CD4-positive, alpha-beta T cell treated with Interferon gamma for 1 hour (primary cell): ENCODE measurements at places on chromosomes 5 and 9.

DNA sequence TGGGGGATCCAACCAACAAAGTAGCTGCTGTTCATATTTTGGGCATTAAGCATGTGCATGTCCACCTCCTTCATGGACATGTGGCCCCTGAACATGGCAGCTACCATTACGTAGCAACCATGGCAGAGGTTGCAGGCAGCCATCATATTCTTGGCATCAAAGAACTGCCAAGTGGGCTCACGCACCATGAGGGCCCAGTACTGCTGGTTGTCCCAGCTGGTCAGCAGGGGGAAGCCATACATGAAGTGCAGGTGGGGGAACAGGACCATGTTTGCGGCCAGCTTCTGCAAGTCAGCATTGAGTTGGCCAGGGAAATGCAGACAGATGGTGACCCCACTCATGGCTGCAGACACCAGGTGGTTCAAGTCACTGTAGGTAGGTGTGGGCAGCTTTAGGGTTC lies 9.5 kb downstream of the MTAP start:
- no peak for DNase-seq

DNA sequence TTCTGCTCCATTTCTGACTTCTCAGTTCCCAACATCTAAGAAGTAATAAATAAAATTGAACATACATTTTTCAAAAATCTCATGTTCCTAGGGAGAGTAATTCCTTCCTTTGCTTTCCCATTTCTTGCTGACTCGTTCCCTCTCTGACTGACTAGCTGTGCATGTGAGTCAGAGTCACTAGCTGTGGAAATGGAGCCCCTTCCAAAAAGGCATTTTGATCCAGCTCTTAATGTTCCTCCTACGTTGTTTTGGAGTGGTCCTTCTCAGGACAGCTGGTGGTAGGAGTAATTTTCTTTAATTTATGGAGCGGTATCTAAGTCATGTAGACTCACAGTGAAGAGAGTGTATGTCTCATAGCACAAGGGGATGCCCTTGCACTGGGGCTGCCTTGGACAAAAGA lies 460.2 kb downstream of the GADD45G start:
- DNase-seq: no peak

GRCh38 chr5:38670878-38671277 lies 114.4 kb upstream of the LIFR start:
- DNase-seq: no peak

- no peak for DNase-seq
These were observed 49.5 kb downstream of the NR3C1 start for GRCh38 chr5:143354025-143354424.

- no peak for DNase-seq
These were observed 30.6 kb downstream of the NOTCH1 start for GRCh38 chr9:136515276-136515675.

DNA sequence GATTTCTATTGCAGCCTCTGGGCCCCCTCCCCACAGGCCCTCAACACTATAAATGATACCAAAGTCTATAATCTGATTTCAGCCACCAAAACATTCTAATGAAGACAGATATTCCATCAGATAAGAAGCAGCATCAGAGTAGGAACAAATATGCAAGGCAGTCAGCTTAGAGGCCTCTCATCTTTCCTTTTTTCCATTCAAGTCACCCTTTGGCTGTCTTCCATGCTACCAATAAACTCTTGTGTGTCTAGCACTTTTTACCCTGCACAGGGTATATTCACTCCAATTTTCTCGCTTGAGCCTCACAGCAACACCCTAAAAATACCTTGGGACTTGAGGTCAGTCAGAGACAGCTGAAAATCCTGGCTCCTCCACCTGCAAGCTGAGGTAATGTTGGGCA lies 193.7 kb downstream of the BRINP1 start:
- DNase-seq: no peak

DNA sequence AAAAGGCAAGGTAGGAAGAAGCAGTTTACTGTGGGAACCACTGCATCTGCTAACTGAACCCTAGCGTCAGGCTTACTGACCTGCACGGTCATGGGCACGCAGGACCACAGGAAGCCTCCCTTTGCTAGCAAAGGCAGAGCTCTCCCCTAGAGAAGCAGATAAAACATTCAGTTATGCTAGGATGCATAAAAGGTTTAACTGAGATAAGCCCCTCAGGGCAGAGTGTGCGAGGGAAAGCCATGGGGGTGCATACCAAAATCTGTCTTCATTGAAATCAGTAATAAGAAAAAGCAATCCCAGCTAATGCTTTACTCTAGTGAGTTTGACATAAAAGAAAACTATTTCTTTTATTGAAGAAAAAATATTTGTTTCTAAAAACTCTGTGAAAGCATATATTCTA lies 2403.7 kb upstream of the C9orf72 start:
- no peak for DNase-seq

DNA sequence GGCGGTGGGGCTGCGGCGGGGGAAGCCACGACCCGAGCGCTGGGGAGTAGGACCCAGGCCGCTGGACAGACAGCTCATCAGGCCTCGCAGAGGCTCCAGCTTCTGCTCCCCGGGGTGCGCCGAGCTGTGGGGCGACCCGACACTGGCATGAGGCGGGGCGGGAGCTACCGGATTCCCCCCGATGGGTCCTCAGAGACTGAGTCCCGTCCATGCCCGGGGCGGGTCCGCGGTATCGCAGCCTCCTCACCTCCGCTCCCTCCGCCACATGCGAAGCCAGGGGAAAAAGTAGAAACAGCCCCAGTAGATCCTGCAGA lies 2.6 kb upstream of the CCL27 start:
- DNase-seq: no peak

GRCh38 chr5:180128671-180129261 lies 57.2 kb upstream of the RNF130 start:
- DNase-seq: no peak

GRCh38 chr5:143016777-143017516 lies 246.8 kb downstream of the ARHGAP26 start:
- DNase-seq: peak; percentile 19

DNA sequence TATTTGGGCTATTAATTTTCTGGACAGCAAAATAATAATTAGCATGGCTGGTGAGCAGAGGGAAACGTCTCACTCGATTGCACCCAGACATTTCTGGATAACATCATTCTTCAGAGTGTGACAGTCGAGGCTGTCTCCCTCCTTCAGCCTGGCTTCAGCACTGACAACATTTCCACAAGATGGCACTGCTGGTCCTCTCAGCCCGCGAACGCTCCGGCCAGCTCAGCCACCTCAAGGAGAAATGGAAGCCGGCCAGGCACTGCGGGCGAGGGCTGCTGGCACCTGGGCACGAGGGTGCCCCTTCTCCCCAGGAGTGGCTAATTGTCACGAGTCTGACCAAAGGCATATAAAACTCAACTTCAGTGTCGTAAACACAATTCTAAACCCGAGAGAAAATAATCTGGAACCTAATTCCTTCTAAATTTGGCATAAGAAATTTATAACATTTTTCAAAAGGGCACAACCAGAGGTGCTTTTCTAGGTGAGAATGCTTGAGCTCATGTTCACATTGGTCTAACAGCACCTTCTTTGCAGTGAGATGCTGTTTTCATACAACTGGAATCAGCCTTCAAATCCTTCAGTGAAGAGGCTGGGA lies 65.9 kb downstream of the DAP start:
- DNase-seq: peak; percentile 32

- no peak for DNase-seq
These were observed 11.0 kb downstream of the ADRB2 start for GRCh38 chr5:148837383-148837782.

DNA sequence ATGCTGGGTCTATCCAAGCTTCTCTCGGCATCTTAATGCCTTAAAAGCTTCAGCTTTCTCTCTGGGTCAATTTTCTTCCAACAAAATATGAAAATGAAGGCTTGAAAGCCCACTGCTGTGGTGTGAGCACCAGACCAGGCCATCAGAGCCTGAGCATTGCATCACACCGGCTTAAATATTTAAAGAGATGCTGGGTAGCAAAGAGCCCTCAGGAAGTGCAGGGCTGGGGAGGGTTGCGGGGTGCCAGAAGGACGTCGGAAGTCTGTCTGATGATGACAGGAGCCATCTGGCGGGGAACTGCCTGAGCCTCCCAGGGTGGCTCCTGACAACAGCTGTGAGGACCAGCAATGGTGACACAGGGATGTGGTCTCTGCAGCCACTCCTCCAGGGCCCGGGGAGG lies 185.5 kb downstream of the OLFM1 start:
- DNase-seq: no peak

- DNase-seq: no peak
These were observed 46.9 kb upstream of the SYNPO start for GRCh38 chr5:150593593-150593992.

GRCh38 chr5:156411-157072 lies 34.8 kb upstream of the LRRC14B start:
- DNase-seq: no peak

GRCh38 chr9:122337556-122337929 lies 33.3 kb upstream of the PTGS1 start:
- no peak for DNase-seq

DNA sequence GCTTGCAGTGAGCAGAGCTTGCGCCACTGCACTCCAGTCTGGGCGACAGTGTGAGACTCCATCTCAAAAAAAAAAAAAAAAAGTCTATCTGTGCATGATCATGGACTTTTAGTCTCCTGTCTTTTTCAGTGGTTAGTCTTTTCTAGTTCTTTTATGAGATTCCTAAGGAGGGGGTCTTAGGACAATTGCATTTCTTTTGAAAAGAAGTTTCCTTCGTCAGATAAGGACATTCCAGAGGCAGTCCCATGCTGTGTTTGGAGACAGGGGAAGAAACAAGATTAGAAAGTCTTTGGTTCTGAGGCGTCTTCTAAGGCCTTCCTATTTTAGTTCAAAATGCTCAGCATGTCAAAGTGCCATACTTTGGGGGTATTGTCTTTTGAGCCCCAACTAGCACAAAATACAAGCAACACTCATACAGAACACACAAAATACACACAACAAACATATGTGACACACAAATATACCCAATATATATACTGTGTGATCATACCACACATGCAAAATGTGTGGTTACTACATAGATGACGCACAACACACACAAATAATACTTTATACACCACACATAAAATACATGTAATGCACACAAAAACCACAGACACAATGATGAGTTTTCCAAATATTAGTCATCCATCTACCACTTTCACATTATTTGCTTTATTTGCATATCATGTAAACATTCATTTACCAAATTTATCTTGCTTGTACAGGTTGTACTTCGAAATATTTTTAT lies 394.5 kb downstream of the SPATA31D1 start:
- DNase-seq: no peak

DNA sequence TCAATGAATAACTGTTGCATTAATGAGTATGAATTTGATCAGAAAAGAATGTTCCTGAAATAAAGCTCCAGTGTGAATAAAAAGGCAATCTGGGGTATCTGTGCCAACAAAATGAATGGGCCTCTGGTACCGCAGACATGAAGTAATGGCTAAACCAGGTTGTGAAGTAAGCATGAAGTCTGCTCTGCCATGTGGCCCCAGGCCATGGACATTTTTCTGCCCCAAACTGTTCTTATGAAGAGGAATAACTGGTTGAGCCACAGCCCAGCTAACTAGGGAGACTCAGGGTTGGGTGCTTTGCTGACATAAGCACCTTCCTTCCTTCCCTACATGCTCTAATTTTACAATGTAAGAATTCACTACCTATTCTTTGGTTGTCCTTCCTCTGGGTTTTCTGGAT lies 147.4 kb upstream of the LRRTM2 start:
- DNase-seq: no peak

- DNase-seq: no peak
These were observed 330.4 kb downstream of the ICE1 start for GRCh38 chr5:5752844-5753243.

- peak; percentile 6 for DNase-seq
These were observed 29.8 kb upstream of the VCAN start for GRCh38 chr5:83441747-83442146.

DNA sequence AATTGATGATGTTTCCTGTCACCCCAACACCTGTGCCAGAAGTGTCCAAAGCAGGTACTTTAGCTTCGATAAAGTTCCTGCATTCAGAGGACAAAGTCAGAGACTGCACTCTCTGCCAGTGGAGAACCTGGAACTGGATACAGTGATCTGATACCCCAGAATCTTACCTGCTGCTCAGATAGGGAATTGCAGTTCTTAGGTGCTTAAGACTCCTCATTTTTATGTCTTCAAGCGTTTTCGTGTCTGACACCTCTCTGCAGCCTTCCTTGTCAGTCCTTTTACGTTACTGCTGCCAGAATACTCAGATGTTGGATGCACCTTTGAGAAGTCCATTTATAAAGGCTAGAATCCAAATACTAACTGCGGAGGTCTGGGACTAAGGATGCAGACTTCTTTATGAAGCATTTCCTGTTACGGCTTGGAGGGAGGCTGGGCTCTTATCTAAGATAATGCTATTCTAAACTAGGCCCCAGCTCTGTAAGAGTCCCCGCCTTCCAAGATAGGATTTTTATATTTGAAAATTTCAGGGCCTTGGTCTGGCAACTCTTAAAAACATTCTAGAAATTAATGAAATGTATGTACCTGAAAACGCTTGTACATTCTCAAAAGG lies 1.9 kb downstream of the ISOC1 start:
- DNase-seq: no peak

DNA sequence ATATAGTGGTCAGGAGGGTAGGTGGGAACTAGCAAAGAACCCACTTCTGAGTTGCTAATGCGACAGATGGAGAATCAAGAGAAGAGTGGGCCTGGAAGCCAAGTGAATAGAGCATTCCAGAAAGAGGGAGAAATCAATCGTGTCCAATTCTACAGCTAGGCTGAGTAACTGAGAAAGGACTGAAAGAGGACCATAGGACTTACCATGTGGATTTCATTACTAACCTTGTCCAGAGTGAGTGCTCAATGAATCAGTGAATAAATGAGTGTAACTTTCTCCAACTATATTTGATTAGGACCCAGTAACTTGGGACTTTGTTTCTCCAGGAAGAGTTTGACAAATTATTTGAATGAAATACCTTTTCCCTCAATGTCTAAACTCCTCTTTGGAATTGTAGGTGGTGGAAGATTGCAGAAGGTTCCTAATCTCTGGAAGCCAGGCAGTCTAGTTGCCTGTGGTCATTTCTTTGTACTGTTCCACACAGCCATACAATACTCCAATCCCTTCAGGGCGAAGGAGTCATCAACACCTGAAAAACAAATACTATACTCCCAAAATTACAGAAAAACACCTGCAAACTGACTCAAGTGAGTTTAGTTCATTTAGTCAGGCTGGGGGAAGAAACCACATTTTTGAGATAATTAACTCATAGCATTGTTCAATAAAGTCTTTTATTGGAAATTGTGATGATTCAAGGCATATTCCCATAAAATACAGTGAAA lies 2.6 kb upstream of the F2RL1 start:
- no peak for DNase-seq

- no peak for DNase-seq
These were observed 67.2 kb upstream of the CD180 start for GRCh38 chr5:67263656-67264408.

GRCh38 chr5:168318240-168318639 lies 26.8 kb downstream of the WWC1 start:
- DNase-seq: no peak

GRCh38 chr9:89917861-89918260 lies 313.0 kb downstream of the GADD45G start:
- no peak for DNase-seq

GRCh38 chr5:40986666-40987065 lies 77.4 kb downstream of the C7 start:
- no peak for DNase-seq

GRCh38 chr5:72499730-72500129 lies 7.5 kb downstream of the ZNF366 start:
- DNase-seq: no peak
